ENCODE measurements at places on chromosomes 13 and 19. TPM values are rescaled to one million over a fixed set of nuclear protein-coding genes. Genes with fewer than 3 reads are reported as not detected.
A peak's percentile ranks its signal among the peaks of the same experiment; 100 is the strongest.

Gene ZNF625
- 3.9 TPM for total RNA-seq

- DNase-seq: no peak
These were observed 2.0 kb downstream of the NACC1 start for GRCh38 chr19:13120031-13120430.

- DNase-seq: no peak
These were observed 42.0 kb upstream of the MAB21L1 start for GRCh38 chr13:35518337-35518946.

DNA sequence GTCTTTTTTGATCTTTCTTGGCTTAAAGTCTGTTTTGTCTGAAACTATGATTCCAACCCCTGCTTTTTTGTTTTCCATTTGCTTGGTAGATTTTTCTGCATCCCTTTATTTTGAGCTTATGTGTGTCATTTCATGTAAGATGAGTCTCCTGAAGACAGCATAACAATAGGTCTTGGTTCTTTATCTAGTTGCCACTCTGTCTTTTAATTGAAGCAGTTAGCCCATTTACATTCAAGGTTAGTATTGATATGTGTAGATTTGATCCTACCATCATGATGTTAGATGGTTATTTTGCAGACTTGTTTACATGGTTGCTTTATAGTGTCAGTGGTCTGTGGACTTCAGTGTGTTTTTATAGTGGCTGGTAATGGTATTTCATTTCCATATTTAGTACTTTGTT, 1678.9 kb downstream of the PCDH9 start:
- DNase-seq: no peak

DNA sequence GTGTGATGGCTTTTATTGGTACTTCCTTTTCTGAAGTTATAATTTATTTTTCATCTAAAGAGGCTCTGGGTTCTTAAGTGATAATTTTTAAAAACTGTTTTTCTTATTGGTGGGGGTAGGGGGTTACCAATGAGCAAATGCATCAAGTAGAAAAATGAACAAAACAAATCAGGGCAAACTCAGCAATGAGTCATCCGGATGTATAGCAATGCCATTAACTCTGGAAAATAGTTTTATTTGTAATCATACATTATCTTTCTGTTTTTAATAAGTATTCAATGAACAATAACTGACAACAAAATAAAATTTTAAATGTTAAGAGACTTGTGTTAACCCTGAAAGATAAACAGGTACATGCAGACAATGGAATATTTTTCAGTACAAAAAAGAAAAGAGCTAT, 67.6 kb downstream of the UFM1 start:
- no peak for DNase-seq

GRCh38 chr19:56252699-56253422, 19.7 kb upstream of the EDDM13 start:
- DNase-seq: peak; percentile 80

DNA sequence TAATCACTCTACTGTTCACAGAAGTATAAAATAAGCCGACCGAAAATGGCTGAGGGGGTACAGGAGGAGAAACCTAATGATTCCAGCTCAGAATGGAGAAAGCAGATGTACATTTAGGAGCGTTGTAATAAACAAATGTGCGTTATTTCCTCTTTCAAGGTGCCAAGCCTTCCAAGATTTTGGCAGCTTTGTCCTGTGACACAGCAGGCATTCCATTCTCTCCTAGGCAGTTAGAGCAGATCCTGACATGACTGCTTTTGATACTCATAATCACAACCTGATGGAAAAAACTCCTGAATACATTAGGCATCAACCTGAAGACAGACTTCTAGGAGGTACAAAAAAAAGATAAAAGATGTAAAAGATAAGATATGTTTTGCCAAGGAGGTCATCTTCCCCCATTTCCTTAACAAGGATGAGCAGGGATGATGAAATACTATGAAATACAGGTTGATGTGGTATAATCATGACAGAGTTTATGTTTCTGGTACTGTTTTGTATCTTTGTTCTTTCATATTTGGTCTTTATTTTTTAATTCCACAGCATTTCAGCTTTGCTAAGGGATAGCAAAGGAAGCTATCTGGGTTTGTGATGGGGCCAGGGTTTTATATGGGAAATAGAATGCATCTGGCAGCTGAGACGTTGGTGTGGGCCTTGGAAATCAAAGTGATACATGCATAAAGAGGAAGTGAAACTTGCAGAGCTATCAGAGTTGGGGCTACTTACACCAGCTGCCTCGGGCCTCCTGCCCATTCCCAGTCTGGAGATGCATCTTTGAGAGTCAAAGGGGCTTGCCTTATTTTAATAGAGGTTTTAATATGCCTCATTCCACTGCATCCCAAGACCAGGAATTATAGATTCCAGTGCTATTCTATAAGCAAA, 222.5 kb downstream of the OXGR1 start:
- DNase-seq: no peak

GRCh38 chr13:32093006-32093405, 61.4 kb downstream of the FRY start:
- DNase-seq: no peak
